ENCODE measurements at places on chromosomes 7 and 10.

GRCh38 chr10:101848408-101848807 lies 4.8 kb upstream of the KCNIP2 start:
- DNase-seq: peak; percentile 36

- DNase-seq: peak; percentile 50
These were observed 906.2 kb downstream of the LRMDA start for GRCh38 chr10:76337641-76338040.

- no peak for DNase-seq
These were observed 45.9 kb downstream of the COL1A2 start for GRCh38 chr7:94440451-94441039.

DNA sequence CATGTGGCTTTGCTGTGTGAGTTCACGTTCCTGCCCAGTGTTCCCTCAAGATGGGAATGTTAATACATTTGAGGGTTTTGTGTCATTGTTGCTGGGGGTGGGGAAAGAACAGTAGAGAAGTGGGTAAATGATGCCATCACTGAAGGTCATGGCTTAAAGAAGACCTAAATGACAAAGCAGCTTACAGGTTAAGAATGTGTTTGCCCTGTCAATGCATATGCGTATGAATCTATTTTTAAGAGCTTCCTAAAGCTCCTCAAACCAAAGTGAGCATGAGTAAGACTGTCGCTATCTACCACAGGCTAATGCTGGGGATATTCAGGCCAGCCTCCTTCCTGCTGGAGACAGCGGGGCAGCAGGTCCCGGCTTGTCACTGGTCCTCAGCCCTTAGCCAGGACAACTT lies 162.9 kb downstream of the CREB5 start:
- no peak for DNase-seq

GRCh38 chr7:81407094-81407493 lies 362.8 kb downstream of the HGF start:
- no peak for DNase-seq

- DNase-seq: no peak
These were observed 396.5 kb upstream of the PFKP start for GRCh38 chr10:2670864-2671263.

DNA sequence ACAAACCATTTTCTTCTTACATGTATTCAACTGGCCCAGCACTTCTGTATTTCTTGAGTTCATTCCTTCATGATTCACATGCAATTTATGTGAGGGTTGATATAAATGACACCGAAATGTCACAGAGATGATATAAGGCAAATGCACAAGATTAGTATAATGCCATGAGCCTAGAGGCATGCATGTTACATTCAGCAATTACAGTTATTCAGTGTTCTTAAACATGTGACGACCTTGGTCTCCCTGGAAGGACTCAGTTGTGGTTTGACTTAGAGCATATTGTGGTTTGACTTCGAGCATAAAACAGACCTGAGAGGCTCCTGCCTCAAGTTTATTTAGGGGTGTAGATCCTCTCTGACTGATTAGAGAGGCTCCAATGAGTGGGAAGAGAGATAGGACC lies 752.1 kb upstream of the POM121L12 start:
- no peak for DNase-seq

DNA sequence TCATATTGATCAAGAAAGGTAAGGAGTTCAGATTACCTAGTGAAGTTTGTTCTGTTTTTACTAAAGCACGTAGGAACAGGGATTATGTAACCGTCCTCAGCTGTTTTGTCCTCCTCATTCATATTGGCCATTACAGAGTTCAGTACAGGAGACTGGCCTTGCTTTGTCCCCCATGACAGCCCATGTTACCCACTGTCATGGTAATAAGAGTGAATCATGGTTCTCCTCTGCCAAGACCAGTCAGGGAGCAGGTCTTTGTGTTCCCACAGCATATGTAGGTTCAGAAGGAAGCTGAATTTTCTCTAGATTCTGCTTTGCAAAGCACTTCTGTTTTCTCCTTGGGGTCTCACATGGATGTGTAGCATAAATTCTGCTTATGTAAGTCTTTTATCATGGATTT lies 106.2 kb upstream of the GPR141 start:
- no peak for DNase-seq

- DNase-seq: no peak
These were observed 86.2 kb upstream of the FZD8 start for GRCh38 chr10:35728341-35728740.

DNA sequence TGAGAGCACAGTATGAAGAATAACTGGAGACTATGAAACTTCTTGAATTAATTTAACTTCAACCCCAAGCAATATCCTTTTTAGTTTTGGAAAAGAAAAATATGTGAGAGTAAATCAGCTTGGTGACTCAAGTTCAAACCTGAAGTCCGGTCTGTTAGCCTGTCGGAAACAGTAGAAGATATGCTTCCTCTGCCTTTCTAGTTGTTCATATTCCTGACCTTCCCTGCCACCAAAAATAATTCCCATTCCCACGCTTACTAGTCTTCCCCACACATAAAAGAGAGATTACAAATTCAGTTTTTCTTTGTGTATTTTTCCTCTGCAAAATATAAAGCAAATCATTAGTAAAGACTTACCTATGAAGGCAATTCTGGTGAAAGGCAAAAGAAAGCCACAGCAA lies 3.6 kb downstream of the SEMA3D start:
- no peak for DNase-seq

DNA sequence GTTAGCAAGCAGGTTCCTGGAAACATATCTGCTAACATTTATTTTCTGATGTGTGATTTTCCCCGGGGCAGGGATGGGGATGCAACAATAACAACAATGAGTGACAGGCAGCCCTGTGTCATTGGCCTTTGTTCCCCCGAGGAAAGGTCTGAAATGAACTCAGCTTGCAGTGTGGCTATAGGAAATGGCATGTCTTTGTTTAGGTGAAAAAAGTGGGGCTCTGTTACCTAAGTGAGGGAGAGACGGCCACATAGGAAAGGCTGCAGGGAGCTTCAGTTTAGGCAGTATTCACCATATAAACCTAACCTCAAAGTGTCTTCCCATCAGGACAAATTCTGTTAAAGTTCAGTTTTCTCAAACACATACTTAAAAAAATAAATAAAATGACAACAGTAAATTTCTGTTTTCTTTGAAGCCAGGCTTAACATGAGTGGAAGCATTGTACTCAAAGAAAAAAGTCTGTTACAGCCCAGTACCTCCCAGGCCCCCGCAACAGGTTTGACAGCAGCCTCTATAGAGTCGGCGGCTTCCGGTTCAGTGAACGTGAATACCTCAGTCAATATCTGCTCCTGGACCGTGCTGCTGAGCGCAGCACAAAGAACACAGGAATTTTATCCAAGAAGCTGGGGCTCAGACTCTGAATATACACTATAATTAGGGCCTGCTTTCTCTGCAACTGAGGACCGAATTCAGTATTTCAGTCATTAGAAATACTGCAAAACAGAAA lies 168.3 kb downstream of the GLI3 start:
- DNase-seq: no peak

GRCh38 chr10:115975506-115975905 lies 297.5 kb downstream of the GFRA1 start:
- DNase-seq: no peak

DNA sequence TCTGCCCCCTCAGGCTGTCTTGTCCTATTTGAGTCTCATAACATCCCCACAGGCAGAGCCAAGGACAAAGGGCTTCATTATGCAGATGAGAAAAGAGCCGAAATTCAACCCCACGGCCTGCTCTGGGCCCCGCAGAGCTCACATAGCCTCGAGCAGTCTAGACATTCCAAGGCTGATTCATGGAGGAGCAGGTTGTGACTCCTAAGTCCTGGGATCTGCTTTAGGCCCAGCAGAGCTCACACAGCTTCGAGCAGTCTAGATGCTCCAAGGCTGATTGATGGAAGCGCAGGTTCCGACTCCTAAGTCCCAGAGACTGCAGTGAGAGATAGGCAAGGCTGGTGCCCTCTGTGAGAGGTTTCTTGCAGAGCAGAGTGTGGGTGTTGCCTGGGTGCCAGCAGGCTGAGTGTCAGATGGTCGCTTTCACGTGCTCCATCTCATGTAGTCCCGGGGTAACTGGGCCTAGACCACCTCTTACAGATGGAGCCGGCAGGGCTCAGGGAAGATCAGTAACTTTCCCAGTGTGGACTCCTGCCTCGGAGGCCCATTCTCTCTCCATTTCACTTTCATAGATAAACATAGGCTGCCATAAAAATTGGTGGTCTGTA lies 436.1 kb upstream of the FOXK1 start:
- DNase-seq: peak; percentile 7

GRCh38 chr7:28112467-28112866 lies 68.1 kb downstream of the JAZF1 start:
- DNase-seq: no peak

DNA sequence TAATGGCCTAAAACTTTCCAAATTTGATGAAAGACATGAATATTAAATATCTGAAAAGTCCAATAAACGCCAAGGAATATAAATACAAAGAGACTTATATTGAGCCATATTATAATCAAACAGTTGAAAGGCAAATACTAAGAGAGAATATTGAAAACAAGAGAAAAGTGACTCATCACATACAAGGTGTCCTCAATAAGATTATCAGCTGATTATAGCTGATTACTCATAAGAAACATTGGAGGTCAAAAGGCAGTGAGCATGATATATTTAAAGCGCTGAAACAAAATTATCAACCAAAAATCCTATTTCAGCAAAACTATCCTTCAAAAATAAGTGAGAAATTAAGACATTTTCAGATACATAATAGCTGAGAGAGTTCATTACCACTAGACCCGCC lies 7.8 kb upstream of the NPC1L1 start:
- DNase-seq: no peak

DNA sequence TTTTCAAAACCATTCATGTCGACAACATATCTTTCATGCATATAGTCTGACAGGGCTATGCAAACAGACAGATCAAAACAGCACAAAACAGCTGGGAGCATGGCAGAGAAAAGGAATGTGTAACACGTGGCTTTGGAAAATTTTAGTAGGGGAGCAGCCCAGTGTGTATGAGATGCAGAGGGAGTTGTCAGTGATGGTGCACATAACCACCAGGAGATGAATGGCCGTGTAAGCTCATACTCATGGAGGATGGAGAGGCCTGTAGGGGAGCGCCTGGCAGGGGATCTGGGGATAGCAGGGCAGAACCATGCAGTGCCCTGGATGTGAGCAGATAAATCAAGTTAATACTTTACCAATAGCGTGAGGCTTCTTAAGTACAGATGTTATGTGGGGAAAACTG lies 45.7 kb downstream of the RHOBTB1 start:
- no peak for DNase-seq

GRCh38 chr7:43929529-43930457 lies 3.6 kb downstream of the UBE2D4 start:
- DNase-seq: no peak

DNA sequence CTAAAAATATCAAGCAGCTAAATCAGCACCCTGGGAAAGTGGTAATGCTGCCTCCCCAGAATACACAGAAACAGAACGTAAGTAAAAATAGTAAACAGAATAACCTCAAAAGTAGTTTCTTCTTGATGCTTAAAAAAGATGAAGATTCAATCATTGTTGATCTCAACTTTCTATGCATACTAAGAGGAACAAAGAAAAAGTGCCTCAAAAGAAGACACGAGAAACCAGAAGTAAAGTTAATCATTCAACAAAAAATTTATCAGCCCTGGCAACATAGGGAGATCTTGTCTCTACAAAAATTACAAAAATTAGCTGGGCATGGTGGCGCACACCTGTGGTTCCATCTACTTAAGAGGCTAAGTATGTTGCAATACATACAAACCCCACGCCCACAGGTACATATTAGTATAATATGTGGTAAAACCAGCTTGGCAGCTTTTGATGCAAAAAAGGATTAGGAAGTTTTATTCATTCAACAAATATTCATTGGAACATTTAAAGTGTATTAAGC lies 153.7 kb downstream of the NRBF2 start:
- DNase-seq: no peak

DNA sequence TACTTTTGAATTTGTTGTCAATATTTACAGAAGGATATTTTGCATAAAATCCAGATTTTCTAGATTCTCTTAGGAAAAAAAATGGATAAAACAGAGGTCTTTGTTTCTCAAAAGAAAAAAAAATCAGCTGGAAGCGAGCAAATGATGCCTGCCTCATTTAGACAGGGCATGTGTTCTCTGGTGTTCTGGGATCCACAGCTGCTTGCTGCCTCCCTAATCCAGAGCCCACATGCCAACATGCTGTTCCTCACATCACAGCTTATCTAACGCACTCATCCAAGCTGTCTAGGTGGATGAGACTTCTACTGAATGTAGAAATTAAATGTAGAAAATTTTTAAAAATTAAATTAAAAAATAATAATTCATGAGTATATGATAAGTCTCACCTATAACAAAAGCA lies 630.1 kb downstream of the SORCS1 start:
- no peak for DNase-seq

DNA sequence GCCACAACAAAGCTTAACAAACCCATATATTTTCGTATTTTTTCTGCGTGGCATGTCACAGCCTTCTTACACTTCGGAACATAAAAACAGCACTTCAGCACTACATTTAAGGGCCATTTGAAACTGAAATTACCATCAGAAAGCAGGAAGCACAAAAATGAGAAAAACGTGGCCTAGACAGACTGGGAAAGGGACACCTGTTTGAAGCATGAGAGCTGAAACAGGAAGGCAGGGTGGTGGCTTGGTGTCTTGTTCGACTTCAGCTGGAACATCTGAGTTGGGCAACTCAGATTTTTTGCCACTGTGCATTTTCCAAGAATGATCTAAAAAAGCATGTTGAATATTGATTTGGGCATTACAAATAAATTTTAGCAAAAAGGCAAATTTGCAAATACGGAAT lies 243.2 kb downstream of the ELMO1 start:
- DNase-seq: no peak

- no peak for DNase-seq
These were observed 55.3 kb upstream of the NCAPG2 start for GRCh38 chr7:158759749-158760444.

DNA sequence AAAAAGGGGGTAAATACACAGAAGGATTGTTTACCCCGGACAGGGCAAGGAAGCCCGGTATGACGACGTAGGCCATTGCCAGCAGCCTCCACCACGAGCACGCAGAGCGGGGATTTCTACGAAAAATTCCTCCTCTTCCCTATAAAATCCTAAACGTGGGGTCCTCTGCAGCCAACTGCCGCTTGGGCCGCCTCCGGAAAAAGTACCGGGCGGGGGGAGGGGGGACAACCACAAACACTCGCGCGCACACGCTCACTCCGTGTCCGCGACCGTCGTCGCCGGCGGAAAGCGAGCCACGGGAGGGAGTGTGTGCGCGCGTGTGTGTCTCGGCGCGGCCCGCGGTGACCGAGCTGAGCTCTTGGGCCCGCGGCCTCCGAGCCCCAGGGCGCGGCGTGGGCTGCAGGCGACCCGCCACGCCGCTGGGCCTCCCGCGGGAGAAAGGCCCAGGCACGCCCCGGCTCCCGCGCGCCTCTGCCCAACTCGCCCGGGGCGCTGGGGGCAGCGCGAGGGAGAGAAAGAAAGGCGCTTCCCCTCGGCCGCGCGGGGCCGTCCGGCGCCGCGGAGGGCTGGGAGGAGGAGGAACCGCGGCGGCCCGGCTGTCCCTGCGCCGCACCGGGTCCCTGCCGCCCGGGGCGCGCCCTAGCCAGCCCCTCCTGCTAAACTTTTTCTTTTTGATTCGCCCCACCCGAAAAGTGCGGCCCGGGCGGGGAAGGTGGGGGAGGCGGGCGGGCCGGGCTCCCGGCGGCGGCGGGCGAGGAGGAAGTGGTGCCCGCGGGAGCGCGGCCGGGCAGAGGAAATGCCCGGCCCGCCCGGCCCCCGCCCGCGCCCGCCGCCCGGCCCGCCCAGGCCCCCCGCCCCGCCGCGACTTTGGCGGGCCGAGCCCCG lies 1.5 kb downstream of the CTBP2 start:
- peak; percentile 40 for DNase-seq

All from foreskin fibroblast (primary cell).